Mesothelial cell of epicardium (in vitro differentiated cells): ENCODE measurements at places on chromosomes 16 and 17. TPM values are rescaled to one million over a fixed set of nuclear protein-coding genes. Genes with fewer than 3 reads are reported as not detected.

CDT1 gene
- total RNA-seq = 14.1 to 15.9 TPM (median 14.6 TPM) in 3 replicates

VKORC1 gene
- total RNA-seq = 48.6 to 53.7 TPM (median 49.5 TPM) in 3 replicates

HID1 gene
- 50.7 to 56.3 TPM (median 54.2 TPM) in 3 replicates for total RNA-seq

EXOC3L1 gene
- total RNA-seq = 0.23 to 0.40 TPM in 2 of 3 replicates, not detected in the other

PTGES3L gene
- total RNA-seq = 1.5 to 2.0 TPM (median 1.6 TPM) in 3 replicates

HGS gene
- 114 to 122 TPM (median 119 TPM) in 3 replicates for total RNA-seq

HBQ1 gene
- 0.60 to 1.1 TPM (median 0.91 TPM) in 3 replicates for total RNA-seq

RGS11 gene
- total RNA-seq = 3.4 to 4.0 TPM (median 3.5 TPM) in 3 replicates

TSC2 gene
- 242 to 250 TPM (median 243 TPM) in 3 replicates for total RNA-seq

- H3K4me1 ChIP-seq = no peaks in the 10 kb centered on the region
- H3K27me3 ChIP-seq = peaks cover 12% of the 10 kb centered on the region
- H3K4me3 ChIP-seq = no peak overlapping the region
- no peak overlapping the region for H3K27ac ChIP-seq
Observed at GRCh38 chr16:77890075-77890474, 101.7 kb downstream of the VAT1L start.

DNA sequence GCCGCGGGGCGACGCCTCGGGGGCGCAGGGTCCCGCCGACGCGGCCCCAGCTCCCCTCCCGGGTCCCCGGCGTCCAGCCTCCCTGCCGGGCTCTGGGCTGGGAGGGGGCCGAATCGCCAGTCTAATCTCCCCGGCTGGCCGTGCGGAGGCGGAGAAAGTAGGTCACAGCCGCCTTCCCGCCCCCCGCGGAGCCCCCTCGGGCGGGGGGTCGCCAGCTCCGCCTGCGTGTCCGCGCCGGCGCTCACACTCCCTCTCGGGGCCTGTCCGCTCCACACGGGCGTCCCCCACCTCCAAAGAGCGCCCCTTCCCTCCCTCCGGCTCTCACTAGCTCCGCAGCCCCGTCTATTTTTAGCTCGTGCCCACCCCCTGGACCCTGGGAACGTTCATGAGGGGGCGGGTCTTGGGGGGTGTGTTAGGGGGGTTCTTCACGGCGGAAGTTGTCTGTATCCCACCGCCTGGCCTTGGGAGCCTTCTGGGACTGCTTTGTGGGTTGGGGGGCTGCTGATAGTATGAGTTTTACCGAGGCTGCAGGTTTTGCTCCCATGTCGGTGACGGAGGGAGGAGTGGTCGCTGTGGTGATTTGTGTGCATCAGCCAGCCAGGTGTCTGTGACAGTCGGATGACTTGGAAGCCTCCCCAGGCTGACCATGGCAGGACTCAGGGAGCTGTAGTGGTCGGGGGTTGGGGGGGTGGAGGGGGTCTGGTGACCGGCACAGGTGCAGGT lies 1.1 kb downstream of the ATP1B2 start:
- no peak overlapping the region for H3K27ac ChIP-seq
- no peak for DNase-seq
- H3K27me3 ChIP-seq = peaks cover 58% of the 10 kb centered on the region

DNA sequence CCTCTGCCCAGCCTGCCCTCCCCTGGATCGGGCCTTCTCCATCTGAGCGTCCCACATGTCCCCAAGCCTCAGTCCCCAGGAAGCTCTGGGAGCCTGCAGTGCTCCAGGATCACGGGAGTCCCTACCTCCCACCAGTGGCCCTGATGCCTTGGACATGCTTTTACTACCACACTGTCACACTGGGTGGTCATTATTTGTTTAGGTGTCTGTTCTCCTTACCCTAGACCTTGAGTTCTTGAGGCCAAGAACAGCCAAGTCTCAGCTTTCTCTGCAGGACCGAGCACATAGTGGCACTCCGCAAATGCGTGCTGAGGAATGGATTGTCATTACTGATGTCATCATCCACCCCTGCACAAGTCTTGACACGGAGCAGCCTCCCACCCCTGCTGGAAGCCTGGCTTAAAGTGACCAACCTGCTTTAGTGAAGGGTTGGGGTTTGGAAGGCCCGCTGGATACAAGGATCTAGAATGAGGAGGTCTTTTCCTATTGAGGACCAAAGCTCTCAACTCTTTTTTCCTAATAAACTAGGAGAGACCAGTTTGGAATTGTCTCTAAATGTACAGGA lies 132.9 kb upstream of the CRHR1 start:
- H3K27me3 ChIP-seq = peaks cover 2% of the 10 kb centered on the region
- no peak overlapping the region for H3K27ac ChIP-seq
- no peaks in the 10 kb centered on the region for H3K4me1 ChIP-seq
- no peak overlapping the region for H3K4me3 ChIP-seq
- H3K36me3 ChIP-seq = no peaks in the 10 kb centered on the region

- H3K27ac ChIP-seq = no peak overlapping the region
- peaks cover 23% of the 10 kb centered on the region for H3K36me3 ChIP-seq
- no peaks in the 10 kb centered on the region for H3K27me3 ChIP-seq
Observed at GRCh38 chr16:14650629-14651028, 17.9 kb downstream of the BFAR start.

DNA sequence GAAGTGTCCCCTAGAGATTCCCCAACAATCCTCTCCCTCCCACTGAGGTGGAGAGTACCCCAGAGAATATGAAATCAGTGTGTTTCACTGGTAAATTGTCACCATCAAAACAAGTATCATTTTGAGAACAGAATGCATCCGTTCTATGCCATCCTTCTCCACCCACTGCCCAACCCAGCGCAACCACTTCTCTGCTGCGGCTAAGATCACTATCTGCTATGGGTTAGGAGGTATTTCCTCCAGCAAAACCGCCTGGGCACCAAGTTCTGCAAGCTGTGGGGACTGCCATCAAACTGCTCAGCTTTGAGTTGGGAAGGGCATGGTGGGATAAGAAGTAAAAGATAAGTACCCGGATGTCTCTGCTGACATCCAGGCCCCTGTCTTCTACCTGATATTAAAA lies 24.4 kb downstream of the CNTNAP1 start:
- H3K27ac ChIP-seq = no peak overlapping the region
- peaks cover 44% of the 10 kb centered on the region for H3K36me3 ChIP-seq
- no peak for DNase-seq
- no peak overlapping the region for H3K4me3 ChIP-seq

GRCh38 chr16:88378401-88378800 lies 4.4 kb upstream of the ZNF469 start:
- peaks cover 6% of the 10 kb centered on the region for H3K4me1 ChIP-seq
- no peaks in the 10 kb centered on the region for H3K36me3 ChIP-seq
- H3K4me3 ChIP-seq = no peak overlapping the region
- no peak overlapping the region for H3K27ac ChIP-seq

DNA sequence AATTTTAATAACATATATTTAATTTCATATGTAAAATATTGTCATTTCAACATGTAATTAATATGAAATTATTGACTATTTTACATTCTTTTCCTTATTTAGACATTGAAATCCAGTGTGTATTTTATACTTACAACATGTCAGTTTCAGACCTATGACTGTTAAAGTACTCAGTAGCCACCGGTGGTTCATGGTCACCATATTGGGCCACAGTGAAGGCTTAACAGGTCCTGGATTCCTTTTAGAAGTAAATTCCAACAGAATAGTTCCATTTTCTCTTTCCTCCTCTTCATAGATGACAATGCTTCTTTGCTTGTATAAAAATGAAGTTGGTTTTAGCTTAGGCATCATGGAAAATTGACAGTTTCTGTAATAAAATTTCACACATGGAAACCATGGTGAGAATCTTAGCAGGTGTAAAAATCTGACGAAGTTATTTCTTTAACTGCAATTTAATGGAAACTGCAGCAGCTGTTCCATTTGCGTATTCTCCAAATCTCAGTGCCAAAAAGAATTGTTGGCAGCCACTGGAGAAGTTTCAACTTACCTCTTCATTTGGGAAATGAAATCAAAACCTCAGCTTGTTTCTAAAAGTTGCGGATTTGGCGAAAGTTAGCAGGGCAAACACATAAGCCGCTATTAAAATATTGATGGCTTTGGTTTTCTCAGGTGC lies 231.1 kb downstream of the CDH13 start:
- H3K4me1 ChIP-seq = no peaks in the 10 kb centered on the region
- no peaks in the 10 kb centered on the region for H3K27me3 ChIP-seq
- no peak overlapping the region for H3K27ac ChIP-seq

DNA sequence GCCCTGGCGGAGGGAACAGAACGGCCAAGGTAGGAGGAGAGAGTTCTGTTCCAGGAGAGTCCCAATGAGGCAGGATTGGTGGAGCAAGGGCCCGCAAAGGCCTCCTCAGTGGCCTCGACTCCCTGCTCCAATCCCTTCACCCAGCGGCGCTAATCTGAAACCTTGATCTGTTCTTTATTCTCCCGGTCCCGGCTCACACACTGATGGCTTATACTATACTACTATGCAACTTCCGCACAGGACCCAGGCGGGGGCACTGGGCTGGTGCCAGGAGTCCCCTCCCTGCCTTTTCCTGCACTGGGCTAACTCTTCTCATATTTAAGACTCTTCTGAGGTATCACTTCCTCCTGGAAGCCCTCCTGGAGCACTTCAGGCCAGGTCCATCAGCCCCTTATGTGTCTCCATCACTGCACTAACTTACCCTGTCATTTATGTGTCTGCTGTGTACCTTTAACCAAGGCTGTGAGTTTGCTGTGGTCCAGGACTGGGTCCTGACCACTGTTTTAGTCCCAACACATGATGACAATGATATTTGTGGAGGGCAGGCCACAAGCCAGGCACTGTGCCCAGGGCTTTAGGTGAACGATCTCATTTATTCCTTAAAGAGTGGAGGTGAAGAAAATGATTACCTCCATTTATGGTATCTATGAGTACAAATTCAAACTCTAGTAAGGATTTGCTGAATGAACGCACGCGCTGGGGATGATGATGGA lies 6.8 kb downstream of the CCDC102A start:
- H3K4me1 ChIP-seq = peaks cover 54% of the 10 kb centered on the region
- H3K27ac ChIP-seq = no peak overlapping the region
- no peak for DNase-seq

DNA sequence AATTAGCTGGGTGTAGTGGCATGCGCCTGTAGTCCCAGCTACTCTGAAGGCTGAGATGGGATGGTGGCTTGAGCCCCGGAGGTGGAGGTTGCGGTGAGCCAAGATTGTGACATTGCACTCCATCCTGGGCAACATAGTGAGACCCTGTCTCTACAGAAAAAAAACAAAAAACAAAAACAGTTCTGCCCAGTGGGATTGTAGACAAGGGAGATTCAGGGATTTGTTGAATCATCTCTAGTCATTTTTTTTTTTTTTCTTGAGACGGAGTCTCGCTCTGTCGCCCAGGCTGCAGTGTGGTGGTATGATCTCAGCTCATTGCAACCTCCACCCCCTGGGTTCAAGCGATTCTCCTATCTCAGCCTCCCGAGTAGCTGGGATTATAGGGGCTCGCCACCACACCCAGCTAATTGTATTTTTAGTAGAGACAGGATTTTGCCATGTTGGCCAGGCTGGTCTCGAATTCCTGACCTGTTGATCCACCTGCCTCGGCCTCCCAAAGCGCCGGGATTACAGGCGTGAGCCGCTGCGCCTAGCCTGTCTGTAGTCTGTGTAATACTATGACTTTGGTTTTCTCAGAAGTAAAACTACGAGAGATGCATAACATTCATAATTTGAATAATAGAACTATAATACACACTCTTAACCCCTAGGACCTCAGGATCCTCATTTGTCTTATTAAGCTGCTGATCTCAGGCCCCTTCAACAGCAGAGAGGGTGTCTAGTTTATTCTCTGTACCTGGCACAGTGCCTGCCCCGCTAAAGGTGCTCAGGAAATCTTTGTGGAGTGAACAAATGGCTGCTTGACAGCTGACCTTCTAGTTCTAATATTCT lies 1.4 kb downstream of the TEN1 start:
- H3K4me3 ChIP-seq = peak overlapping the region; percentile 80
- H3K27ac ChIP-seq = peak overlapping the region; percentile 100
- H3K4me1 ChIP-seq = peaks cover 77% of the 10 kb centered on the region

- no peaks in the 10 kb centered on the region for H3K4me1 ChIP-seq
- DNase-seq = no peak
- H3K27ac ChIP-seq = no peak overlapping the region
- H3K27me3 ChIP-seq = peaks cover 5% of the 10 kb centered on the region
Observed at GRCh38 chr16:13478991-13479390, 441.0 kb upstream of the ERCC4 start.

GRCh38 chr16:56324406-56324805 lies 100.9 kb downstream of the AMFR start:
- DNase-seq = no peak
- H3K27ac ChIP-seq = no peak overlapping the region
- no peaks in the 10 kb centered on the region for H3K36me3 ChIP-seq
- H3K27me3 ChIP-seq = no peaks in the 10 kb centered on the region

DNA sequence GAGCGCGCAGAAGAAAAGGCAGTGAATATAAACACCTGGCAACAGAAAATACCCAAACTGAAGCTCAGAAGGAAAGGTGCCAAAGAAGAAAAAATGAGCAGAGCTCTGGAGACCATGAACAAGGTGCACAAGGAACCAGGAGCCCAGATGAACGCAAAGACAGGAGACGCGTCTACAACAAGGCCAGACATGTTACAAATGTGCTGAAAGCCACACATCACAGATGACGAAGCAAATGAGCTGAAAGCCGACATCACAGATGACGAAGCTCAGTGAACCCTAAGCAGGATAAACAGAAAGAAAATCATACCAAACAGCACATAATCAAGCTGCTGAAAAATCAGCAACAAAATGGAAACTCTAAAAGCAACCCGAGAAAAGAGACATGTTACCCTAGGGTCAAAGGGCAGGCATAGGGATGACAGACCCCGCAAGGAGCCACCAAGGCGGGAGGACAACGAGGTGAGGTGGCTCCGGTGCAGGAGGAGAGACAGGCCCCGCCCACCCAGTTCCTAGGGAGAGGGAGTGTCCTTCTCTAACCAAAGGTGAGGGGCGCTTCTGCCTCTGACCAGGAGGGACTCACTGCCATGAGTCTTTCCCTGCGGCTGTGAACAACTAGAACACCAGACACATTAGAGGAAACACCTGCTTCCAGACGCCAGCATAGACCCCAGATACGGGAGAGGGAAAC lies 39.1 kb downstream of the CCDC57 start:
- peaks cover 49% of the 10 kb centered on the region for H3K36me3 ChIP-seq
- no peak overlapping the region for H3K27ac ChIP-seq
- H3K4me3 ChIP-seq = no peak overlapping the region
- no peak for DNase-seq
- H3K27me3 ChIP-seq = no peaks in the 10 kb centered on the region

- H3K27ac ChIP-seq = no peak overlapping the region
- no peaks in the 10 kb centered on the region for H3K36me3 ChIP-seq
- H3K4me3 ChIP-seq = no peak overlapping the region
- H3K27me3 ChIP-seq = peaks cover 77% of the 10 kb centered on the region
Observed at GRCh38 chr16:79573071-79573470, 27.5 kb downstream of the MAF start.

DNA sequence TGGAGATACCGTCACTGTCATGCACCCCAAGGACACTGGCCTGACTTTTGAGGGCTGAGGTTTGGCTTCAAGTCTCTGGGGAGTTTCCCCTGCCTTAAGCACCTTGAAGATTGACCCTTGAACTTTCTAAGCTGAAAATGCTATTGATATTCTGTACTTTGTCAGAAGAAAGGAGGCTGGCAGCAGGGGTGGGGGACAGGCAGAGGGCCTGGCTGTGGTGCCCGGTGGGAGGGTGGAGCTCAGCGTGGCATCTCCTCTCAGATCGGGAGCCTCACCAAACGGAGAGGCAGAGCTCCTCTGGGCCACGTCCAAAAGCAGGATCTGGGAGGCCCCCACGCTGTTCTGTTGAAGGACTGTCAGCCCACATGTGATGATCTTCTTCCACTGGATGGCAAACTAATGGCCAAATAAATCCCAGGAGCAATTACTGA lies 305.2 kb upstream of the IRX3 start:
- no peak overlapping the region for H3K27ac ChIP-seq
- no peak for DNase-seq
- peaks cover 42% of the 10 kb centered on the region for H3K27me3 ChIP-seq
- H3K4me1 ChIP-seq = peaks cover 7% of the 10 kb centered on the region
- no peak overlapping the region for H3K4me3 ChIP-seq
